H1 (cell line): ENCODE measurements at places on chromosomes 3 and 15. TPM values are rescaled to one million over a fixed set of nuclear protein-coding genes. Genes with fewer than 3 reads are reported as not detected.

GRCh38 chr3:129950318-129951046 is 24.0 kb upstream of the TRH start:
- no peak for DNase-seq

The LACTB gene
- 14.9 and 15.6 TPM in 2 replicates for total RNA-seq

- DNase-seq: no peak
These were observed 65.4 kb downstream of the OXSM start for GRCh38 chr3:25855266-25855784.

The FBXO45 gene
- 18.0 and 19.4 TPM in 2 replicates for total RNA-seq

- no peak for DNase-seq
These were observed 326.4 kb upstream of the SATB1 start for GRCh38 chr3:18751514-18751913.

The OR4F6 gene
- total RNA-seq: not detected in 2 replicates

GRCh38 chr3:14431452-14431916 is 29.1 kb downstream of the SLC6A6 start:
- no peak for DNase-seq

The FEZF2 gene
- total RNA-seq: not detected in 2 replicates

DNA sequence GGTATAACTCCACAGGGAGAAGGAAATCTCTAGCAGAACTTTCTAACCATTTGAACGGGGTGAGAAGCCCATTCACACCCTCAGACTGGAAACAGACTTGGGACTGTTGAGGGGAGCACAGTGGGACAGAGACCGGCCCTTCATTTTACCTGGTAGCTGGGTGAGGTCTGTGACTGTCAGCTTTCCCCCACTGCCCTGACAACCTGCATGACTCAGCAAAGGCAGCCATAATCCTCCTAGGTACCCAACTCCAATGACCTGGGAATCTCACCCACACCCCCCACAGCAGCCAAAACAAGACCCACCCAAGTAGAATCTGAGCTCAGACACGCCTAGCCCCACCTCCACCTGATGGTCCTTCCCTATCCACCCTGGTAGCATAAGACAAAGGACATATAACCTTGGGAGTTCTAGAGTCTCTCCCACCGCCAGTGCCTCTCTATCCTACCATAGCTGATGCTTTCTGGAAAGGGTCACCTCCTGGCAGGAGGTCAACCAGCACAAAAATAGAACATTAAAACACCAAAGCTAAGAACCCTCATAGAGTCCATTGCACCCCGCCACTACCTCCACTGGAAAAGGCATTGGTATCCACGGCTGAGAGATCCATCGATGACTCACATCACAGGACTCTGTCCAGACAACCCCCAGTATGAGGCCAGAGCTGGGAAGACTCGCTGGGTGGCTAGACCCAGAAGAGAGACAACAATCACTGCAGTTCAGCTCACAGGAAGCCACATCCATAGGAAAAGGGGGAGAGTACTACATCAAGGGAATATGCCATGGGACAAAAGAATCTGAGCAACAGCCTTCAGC is 28.0 kb downstream of the SENP7 start:
- no peak for DNase-seq

DNA sequence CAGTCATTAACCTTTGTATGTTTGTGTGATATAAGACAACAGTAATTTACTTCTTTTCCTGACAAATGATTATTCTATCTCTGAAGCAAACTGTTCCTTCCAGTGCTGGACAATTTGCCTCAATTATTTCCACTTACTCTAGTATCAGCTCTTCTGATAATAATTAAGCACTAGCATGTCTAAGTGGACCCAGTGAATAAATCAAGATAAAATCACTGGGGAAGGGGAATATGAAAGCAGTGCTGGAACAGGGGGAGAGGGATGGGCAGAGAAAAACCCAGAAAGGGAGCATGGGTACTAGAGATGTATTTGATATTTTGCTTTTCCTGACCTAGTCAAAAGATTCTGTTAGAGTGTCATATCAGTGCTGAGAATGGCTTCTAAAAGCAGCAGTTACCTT is 54.2 kb downstream of the SYN2 start:
- DNase-seq: no peak

GRCh38 chr3:41092844-41093243 is 106.5 kb upstream of the CTNNB1 start:
- DNase-seq: no peak
